ENCODE measurements at places on chromosomes 7 and 10.

DNA sequence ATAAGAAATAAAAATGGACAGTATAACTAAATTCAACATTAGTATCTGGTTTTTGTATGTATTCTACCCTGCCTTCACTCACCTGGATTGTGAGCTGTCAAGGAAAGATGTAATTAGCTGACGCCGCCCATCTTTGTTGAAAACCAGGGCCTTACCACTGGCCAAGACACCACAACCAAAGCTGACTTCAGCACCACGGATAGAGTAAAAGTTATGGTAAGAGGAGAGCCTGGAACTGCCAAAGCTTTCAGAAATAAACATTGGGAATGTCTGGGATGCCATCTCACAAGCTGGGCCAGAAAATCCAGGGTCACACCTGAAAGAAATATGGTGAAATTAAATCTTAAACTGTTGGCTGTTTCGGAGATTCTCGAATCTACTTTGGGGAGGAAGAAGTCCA is 190.1 kb upstream of the SLC26A5 start:
- no peak for DNase-seq

GRCh38 chr7:124354201-124354600 is 321.3 kb upstream of the TMEM229A start:
- DNase-seq, result no peak

- DNase-seq, result no peak
These were observed 179.7 kb upstream of the WDR11 start for GRCh38 chr10:120671491-120671890.

DNA sequence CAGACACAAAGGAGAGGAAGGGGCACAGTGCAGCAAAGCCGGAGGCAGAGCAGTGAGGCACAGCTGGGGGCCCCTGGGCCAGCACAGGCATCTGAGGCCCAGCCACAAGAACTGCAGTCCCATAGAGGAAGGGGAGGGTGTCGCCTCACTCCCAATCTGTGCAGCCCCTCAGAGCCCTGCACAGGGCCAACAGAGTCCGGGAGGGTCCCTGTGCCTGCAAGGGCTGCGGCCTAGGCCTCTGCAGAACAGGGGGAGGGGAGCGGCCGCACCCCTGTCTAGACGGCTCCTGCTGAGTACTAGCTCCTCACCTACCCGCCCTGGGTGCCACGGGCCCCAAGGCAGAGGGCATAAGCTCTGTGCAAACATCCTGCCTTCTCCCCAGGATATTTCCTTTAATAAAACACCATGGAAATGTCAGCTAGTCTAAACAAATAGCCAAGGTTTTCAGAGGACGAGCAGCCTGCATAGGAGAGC is 32.4 kb upstream of the RET start:
- DNase-seq, result no peak

DNA sequence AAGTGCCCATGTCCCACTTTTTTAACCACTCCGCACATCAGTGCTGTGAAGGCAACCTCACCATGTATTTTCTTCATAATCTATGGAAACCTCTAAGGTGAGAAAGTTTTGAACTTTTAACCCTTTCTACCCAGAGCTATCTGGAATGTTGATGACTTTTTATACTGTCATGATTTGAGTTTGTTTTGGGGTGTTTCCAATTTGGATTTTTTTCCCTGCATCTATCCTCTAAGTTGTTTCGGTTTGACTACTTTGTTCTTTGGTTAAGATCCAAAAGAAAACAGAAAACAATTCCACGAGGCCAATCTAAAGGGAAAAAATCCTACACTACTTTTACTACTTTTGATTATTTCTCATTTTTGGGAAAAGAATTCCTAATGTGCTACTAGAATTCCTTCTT is 279.7 kb downstream of the USP6NL start:
- no peak for DNase-seq

GRCh38 chr10:80357851-80358125 is 1.2 kb downstream of the DYDC2 start:
- DNase-seq, result no peak

GRCh38 chr10:71015674-71016073 is 127.3 kb upstream of the PCBD1 start:
- DNase-seq, result no peak

DNA sequence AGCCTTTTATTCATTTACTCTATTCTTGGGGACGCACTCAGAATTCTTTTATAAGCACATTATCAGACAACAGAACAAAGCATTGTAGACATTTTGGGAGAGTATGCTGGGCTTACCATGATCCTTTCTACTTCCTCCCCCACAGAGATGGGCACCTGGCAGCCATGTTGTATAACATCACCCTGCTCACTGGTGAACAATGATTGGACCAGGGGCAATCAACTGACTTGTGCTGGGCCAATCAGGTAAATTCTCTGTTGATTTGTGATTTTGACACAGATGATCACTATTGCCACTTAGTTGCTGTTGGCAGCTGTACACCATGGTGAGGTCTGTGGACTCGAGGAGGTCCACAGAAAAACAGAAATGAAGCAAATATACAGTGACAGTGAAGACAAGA is 43.7 kb downstream of the WNT2 start:
- DNase-seq, result no peak

DNA sequence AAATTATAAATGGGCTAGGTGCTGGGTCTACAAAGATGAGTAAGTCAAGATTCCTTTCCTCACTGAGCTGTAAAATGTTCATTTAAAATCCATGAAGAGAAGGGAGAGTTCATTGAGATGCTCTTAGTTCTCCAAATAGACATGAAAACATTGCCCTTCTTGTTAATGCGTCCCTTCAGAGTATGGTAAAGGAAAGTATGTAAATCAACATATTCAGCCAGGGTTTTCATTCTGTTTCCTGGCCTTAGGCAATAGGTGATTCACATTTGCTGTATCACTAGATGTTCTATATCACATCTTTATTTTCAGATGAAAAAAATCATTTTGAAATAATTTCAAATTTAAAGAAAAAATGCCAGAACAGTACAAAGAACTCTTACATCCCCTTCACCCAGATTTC is 5.4 kb downstream of the ANKIB1 start:
- no peak for DNase-seq

DNA sequence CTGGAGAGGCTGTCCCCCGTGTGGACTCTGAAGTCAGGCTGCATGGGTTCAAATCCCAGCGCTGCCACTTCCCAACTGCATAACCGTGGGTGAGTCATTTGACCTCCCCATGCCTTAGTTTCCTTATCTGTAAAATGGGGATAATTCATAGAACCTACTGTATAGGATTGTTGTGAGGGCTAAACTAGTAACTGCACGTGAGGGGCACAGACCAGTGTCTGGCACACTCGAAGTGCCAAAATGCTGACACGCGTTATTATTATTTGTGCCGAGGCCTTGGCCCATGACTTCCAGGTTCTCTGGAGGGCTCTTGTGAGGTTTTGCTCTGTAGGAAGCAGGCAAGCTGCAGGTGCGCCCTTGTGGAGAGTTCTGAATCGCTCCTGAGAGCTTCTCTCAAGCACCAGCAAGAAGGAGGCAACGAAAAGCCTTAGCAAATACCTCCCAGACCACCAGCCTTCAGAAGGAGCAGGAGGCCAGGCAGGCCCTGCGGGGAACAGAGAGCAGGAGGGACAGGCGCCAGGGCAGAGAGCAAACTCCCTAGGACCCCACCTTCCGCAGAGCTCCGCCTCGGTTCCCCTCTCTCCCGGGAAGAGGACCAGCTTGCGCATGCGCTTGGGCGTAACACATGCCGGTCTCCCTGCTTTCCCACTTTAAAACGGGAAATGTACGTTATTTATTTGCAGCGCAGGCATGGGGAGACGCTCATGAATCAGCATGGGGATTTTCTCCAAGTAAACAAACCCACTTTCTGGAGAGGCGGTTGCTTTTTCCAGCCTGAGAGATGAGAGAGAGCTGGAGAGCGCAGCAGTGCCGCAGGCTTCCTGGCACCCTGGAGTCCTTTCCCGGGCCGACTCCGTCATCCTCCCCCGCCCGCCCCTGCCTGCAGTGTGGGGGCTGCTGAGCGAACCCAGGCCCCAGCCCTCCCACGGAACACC is 39.6 kb downstream of the SORCS3 start:
- DNase-seq, result no peak

DNA sequence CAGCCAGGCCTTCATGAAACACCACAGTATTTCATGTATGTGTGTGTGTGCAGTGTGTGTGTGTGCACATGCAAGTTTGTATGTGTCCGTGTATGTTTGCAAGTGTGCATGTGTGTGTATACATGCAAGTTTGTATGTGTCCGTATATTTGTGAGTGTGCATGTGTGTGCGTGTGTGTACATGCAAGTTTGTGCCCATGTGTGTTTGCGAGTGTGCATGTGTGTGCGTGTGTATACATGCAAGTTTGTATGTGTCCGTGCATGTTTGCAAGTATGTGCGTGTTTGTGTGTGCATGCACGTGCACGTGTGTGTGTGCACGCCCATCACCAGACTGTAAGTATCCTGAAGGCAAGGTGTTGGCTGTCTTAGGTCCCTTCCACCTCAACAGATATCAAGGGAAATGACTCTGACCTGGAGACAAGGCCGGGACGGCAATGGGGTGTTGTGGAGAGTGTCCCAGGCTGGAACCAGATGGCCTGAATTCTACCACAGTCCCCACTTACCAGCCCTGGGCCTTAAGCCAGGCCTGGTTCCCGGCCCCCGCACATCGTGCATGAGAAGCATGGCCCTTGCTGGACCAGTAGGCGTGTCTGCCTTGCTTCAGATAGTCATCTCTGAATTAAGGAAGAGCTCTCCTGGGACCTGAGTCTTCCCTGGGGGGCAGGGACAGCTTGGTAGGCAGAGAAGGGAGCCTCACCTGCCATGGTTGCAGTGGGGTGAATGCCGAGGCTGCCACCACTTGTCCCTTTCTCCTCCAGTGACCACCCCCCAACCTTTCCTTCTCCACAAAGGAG is 140.0 kb downstream of the GRK5 start:
- DNase-seq, result no peak

- peak; percentile 56 for DNase-seq
These were observed 609 bp downstream of the SGPL1 start for GRCh38 chr10:70816220-70816894.

DNA sequence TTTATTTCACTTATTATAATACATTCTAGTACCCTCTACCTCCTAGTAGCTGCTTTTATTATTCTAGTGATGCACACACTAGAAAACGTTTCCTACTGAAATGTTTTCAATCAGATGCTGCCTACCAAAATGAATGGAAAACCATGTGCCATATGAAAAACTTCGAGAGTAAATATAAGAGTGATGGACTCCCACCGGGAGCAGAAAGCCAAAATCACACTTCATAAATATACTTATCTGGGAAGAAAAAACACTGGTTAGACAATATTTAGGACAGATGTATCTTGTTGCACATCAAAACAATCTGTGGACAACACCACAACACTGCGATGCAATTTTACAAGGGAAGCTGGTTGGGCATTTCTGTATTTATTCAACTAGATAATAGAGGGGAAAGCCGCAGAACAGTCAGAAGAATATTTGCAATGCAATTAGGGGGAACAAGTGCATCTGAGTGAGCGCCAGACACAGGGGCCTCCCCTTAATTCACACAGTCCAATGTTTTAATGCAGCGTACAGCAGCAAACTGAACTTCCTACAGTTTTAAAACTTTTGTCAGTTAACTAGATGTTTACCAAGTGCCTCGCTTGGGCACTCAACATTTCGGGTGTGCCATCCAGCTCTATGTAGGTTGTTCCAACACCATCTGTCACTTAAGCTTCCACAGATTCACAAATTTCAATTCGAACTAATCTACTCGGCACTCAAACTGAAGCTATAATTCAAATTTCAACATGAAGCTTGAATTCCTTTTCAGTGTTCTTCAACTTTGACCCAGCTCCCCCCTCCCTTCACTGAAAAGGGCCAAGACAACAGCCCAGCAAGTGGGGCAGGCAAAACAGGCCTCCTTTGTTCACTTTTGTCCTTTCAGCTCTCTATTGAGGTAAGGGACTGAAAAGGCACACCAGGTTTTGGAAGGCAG is 7.4 kb downstream of the NRCAM start:
- peak; percentile 67 for DNase-seq

GRCh38 chr7:127437837-127438236 is 45.3 kb upstream of the ZNF800 start:
- DNase-seq, result no peak

- DNase-seq, result no peak
These were observed 70.4 kb upstream of the RET start for GRCh38 chr10:43006490-43006889.

GRCh38 chr10:16776896-16777295 is 40.3 kb downstream of the RSU1 start:
- no peak for DNase-seq

DNA sequence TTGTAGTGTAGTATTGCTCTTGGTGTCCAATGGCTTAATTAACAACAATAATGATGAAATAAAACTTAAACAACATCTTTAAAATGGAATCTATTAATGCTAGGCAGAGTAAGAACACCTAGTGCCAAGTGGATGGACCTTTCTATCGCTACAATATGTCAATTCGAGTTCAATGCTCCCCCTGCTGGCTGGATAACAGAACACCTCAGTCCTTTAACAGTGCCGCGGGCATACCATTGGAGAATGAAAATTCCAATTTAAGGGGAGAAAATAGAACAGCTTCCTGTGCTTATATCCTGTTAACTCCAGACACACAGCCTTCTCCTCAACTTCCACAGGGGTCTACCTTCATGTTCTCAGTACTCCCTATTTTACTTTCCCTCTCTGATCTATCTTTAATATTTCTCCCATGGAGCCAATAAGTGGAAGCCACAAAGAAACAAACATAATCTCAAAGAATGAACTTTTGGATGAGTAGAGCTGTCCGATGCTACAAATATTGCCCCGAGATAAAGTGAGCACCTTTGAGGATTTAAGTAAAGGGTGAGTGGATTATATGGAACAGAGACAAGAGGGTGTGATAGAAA is 41.4 kb downstream of the COL1A2 start:
- peak; percentile 63 for DNase-seq

DNA sequence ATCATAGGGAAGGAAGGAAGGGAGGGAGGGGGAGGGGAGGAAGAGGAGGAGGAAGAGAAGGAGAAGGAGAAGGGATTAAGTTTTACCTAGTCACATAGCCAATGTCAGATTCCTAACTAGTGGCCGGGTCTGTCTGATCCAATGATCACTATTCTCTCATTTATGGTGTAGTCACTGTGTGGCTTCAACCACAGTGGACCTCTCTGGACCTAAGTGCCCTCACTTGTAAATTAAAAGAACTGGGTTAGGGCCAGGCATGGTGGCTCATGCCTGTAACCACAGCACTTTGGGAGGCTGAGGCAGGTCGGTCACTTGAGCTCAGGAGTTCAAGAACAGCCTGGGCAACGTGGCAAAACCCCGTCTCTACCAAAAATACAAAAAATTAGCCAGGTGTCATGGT is 6.6 kb upstream of the SERPINE1 start:
- DNase-seq, result no peak

DNA sequence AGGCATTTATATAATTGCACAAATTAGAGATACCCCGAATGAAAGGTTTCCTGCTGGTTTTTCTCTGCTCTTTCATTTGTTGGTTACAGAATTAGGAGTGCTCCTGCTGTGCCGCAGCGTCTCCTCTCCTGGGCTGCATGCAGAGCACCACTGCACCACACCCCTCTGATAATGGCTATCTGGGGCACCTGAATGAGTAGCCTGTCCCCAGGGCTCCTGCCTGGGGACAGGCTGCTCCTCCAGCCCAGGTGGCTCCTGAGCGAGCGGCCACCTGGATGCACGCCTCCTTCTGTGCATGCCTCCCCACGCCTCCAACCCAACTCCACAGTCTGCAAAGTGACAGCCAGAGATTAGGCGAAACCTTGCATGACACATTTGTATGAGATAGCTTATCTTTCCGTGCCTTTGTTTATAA is 242.6 kb upstream of the FZD8 start:
- no peak for DNase-seq

- DNase-seq, result no peak
These were observed 11.2 kb upstream of the PRR15 start for GRCh38 chr7:29552392-29552791.

- DNase-seq, result no peak
These were observed 19.8 kb upstream of the DNAAF5 start for GRCh38 chr7:706721-707120.

Measured in NCI-H1105 (cell line).